Astrocyte (in vitro differentiated cells and primary cell): ENCODE measurements at places on chromosomes 1 and 21. TPM values are rescaled to one million over a fixed set of nuclear protein-coding genes. Genes with fewer than 3 reads are reported as not detected.

The NBPF14 gene
- total RNA-seq, result 41.3 and 44.2 TPM in 2 replicates

DNA sequence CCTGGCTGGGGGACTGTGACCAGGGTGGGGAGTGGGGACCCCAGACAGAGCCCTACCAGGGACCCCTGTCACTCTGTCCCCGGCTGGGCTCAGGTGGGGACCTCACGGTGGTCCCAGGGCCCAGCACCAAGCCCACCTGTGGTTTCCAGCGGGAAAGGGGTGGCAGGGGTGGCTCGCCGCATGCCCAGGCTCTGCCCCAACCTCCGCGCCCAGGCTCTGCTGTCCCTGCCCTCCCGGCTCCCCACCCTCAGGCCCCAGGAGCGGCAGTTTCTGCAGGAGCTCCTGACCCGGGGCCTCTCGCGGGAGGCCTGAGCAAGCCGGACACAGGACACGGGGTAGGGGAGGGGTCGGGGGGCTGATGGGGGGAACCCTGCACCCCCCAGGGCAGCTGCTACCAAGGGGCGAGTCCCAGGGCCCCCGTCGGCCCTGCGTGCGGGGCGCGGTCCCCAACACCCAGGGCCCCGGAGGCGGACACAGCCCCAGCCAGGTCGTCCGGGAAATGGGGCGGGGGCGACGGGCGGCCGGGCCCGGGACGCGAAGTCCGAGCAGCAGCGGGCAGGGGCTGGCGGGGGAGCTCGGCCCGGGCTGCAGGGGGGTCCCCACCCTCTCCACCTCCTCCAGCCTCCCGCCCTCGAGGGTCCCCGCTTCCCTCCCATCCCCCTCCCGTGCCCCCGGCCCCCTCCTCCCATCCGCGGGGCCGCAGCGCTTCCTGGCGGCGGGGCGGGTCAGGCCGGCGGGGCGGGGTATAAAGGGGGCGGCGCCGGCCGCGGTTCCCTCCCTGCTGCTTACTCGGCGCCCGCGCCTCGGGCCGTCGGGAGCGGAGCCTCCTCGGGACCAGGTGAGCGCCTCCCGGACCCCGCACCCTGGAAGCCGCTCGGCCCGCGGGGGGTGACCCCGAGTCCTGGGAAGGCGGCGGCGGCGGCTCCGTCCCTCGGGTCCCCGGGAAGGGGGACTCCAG, at the start of gene COL6A2:
COL6A2 (plus strand) TSS at position 777 of the 958 bp plus-strand sequence.
- DNase-seq, result no peak

DNA sequence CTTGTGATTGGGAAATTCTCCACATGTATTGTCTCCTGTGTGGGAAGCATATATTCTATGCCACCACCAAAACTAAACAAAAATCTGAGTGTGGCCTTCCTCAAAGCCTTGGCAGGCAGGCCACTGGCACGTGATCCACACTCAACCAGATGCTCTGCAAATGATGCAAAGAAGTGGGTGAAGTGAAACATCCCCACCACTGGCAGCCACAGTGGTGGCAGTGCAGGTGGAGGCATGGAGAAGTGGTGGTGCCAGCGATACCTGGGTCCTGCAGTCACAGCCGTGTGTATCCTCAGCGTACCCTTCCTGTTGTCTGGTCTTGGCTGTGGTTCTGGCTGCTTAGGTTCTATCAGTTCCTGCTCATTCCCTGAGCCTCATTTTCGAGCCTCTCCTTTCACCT, 65.2 kb downstream of the PLPPR5 start:
- DNase-seq, result no peak

DNA sequence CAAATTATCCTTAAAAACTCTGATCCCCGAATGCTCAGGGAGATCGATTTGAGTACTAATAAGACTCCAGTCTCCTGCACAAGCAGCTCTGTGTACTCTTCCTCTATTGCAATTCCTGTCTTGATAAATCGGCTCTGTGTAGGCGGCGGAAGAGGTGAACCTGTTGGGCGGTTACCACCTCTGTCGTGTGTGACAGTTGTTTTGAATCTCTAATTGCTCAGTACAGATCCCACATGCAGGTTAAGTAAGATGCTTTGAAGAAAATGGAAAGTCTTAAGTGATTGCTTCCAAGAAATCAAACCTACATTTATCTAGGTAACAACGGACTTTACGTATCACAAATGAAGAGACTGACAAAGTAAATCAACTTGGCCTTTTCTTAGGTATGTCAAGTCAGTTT, 35.5 kb downstream of the COA6 start:
- no peak for DNase-seq

- no peak for DNase-seq
Observed at GRCh38 chr1:63795455-63795854, 21.6 kb downstream of the ROR1 start.

GRCh38 chr1:15134285-15134684, 19.3 kb upstream of the TMEM51 start:
- DNase-seq, result no peak
